Activated CD4-positive, alpha-beta T cell treated with anti-CD3 and anti-CD28 coated beads, Interleukin-2, amount 50 U/mL, for 4 hours (primary cell): ENCODE measurements at places on chromosomes 2 and 18.

- no peak for DNase-seq
Observed at GRCh38 chr18:13463526-13464210, 245.1 kb downstream of the LDLRAD4 start.

- DNase-seq, result no peak
Observed at GRCh38 chr2:195049372-195050031, 607.5 kb upstream of the SLC39A10 start.

GRCh38 chr2:175793648-175794047 is 208.4 kb downstream of the LNPK start:
- no peak for DNase-seq

- DNase-seq, result no peak
Observed at GRCh38 chr18:78972930-78973331, 6.7 kb upstream of the SALL3 start.

DNA sequence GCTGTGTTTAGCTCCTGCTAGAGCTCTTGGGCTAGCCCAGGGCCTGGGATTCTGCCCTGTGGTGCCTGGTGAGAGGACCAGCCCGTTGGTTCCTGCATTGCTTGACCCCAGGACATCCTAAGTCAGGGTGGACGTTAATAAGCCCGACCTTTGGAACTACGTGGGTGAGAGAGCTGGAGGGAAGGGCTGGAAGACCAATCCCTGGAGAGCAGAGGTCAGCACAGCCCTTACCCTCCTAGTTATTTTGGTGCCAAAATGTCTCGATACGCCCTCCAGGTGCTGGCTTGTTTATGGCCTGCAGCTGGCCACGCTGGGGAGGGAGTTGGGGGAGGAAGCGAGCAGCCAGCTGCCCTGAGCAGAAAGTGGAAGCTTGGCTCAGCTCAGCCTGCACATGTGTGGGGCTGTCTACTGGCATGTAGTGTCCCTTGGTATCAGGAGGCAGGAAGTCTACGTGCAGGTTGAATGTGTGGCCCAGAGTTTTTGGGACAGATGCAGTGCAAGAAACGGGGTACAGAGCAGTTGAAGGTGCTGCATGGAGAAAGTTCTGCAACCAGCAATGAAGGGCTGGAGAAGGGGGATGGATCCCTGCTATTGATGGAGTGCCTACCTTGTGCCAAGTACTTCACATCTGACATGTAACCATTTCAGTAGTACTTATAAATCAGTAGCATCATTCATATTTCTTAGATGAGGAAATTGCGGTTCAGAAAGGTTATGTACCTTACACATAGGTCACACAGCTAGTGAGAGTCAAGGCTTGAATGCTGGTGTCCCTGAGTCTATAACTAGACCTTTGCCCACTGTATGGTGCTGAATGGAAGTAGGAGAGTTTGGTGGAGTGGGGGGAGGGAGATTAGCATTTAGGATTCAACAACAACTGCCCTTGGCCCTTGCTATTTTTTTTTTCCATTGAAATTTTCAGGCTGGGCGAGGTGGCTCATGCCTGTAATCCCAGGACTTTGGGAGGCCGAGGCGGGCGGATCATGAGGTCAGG is 5.0 kb upstream of the DGKD start:
- no peak for DNase-seq

GRCh38 chr2:41892476-41892875 is 155.3 kb upstream of the PKDCC start:
- no peak for DNase-seq

DNA sequence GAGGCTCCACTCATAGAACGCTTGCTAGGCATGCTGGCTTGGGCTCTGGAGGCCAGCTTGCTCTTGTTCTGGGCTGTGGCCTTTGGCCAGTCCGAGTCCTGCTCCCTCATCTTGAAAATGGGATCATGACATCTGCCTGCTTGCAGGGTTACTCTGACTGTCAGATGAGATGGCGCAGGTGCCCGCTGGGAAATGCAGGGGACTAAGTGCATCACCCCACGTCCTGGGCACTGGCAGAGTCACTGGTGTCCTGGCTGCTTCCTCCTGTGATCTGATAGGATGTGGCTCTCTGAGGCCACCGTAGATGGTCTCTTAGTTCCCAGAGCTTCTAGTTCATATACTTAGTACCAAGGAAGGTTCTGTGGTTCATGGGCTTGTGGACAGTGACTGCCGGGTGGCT is 18.5 kb downstream of the LDLRAD4 start:
- DNase-seq, result no peak

DNA sequence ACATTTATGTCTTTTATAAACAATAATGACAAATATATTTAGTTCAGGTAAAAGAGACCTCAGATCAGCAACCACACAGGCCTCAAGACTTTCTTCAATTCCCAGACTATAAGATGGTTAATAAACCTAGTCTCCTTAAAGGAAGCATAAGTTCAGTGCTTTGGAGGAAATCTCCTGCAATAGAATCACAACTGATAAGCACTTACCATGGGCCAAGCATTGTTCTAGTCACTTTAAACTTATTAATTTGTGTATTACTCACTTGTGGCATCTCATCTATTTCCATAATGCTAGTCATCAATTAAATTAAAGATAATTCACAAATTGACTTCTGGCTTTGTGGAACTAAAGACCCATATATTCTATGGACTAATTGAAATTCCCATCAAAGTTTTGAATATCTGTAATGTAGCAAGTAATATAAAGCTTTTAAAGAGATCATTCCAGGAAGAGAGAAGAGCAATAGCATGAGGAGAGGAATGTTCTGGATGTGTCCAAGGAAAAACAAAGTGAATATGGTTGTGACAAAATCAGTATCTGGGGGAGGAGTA is 42.2 kb downstream of the COL3A1 start:
- DNase-seq, result no peak

DNA sequence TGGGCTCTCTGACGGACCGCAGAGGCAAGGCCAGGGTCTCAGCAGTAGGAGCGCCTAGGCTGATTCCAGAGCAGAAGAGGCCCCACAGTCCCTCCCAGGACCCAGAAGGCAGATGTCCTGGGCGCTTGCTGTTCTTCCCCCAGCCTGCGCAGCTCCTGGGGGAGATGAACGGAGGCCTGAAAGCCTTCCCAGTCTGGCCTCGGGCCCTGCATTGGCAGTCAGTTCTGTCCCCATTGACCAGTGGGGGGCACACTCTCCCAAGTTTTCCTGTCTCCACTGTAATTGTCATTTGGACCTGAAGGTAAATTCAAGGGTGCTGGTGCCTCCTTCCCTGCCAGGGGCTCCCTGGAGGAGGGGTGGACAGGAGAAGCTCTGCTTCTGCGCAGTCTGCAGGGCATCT is 345.7 kb downstream of the CYP26B1 start:
- no peak for DNase-seq

- no peak for DNase-seq
Observed at GRCh38 chr2:236617221-236617737, 47.7 kb downstream of the ACKR3 start.

GRCh38 chr2:32851777-32852439 is 94.8 kb upstream of the LTBP1 start:
- DNase-seq, result no peak

DNA sequence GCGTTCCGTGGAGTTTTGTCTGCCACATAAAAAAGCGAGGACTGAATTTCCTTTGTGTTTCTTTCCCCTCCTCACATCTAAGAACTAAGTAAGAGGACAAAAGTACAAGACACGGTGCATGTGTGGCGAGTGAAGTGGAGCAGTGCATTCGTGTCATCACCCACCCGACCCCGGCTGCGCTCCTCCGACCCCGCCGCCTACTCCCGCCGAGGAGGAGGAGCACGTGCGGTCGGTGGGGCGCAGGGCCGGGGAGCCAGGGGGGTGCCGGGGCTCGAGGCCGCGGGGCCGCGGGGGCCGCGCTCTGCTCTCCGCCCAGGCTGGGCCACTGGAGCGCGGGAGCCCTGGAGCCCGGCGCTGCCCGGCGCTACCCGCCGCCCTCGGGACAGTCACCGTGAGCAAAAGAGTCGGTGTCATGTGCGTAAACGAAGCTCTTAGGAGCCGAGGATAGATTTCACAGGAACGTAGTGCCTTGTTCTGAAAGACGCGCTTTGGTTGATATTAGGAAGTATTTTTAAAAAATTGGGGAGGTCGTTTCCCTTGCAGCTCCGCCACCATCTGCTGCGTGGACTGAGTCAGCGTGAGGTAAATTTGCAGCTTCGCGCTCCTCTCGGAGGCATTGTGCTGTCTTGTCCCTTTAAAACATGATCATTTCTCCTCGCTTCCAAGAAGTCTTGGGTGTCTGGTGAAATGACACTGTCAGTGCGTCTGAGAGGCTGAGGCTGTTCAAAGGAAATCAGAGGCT is 11.0 kb downstream of the TBR1 start:
- no peak for DNase-seq

- DNase-seq, result no peak
Observed at GRCh38 chr2:241812730-241813643, 4.0 kb downstream of the NEU4 start.

GRCh38 chr2:174044556-174044955 is 79.4 kb upstream of the SP3 start:
- DNase-seq, result no peak

DNA sequence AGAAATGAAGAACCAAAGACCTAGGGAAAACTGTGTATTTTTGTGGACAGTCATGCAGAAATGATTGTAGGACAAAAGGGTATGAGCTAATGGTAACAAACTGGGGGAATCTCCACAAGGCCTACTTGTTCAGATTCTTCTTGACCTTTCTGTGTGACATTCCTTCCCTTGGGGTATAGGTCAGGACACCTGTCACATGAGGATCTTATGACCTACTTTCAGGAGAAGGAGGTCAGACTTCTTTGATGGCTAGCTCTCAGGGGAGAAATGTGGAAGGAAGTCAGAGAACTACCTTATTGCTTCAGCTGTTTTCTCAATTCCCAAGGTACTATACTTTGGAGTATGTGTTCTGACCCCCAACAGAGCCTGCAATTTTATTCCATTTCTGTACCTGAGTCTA is 40.7 kb upstream of the TANK start:
- no peak for DNase-seq

GRCh38 chr2:241573741-241574140 is 15.2 kb downstream of the BOK start:
- DNase-seq, result no peak

- DNase-seq, result no peak
Observed at GRCh38 chr2:159468257-159468656, 148.1 kb downstream of the BAZ2B start.

GRCh38 chr2:132437852-132438669 is 21.5 kb downstream of the GPR39 start:
- no peak for DNase-seq
